ENCODE measurements at places on chromosomes 3 and 15.
A peak's percentile ranks its signal among the peaks of the same experiment; 100 is the strongest.

- DNase-seq, result no peak
Observed at GRCh38 chr3:71346061-71346460, 237.5 kb downstream of the FOXP1 start.

DNA sequence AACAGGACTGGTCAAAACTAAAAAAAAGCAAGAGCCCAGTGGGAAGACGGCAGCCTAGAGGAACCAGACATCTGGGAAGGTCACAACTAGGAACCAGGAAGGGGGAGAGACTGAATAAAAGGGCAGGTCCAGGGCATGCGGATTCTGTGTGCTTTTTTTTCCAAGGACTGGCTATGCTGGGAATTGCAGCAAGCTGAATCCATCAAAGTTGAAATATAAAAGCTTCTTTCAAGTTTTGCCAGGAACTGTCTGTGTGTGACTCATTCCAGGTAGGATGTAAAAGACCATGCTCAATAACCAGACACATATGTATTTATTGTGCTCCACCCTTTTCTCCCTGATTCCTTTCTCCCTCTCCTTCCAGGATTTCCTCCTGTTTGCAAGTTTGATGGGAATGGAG, 47.9 kb upstream of the CCDC80 start:
- no peak for DNase-seq

GRCh38 chr3:130659911-130660310, 86.7 kb downstream of the PIK3R4 start:
- DNase-seq, result no peak

DNA sequence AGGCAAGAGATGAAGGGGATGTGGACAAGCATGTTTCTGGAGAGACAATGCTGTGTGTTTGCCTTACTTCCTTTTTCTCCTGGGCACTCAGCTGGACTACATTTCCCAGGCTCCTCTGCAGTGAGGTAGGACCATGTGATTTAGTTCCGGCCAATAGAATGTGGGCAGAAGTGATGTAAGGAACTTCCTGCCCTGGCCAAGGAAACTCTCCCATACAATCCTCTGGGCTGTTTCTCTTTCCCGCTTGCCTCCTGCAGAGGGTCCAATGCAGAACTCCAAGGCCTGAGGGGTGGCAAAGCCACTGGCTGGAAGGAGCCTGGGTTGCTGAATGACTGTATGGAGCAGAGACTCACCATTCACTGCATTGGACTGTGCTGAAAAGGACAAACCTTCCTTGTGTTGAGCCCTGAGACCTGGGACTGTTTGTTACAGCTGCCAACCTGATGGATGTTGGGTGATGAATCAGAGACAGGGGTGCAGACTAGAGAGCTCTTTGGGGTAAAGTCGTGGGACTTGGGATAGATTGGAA, 82.7 kb upstream of the SLC6A6 start:
- no peak for DNase-seq

- peak; percentile 67 for DNase-seq
Observed at GRCh38 chr3:138833899-138834595, 681 bp downstream of the PIK3CB start.

DNA sequence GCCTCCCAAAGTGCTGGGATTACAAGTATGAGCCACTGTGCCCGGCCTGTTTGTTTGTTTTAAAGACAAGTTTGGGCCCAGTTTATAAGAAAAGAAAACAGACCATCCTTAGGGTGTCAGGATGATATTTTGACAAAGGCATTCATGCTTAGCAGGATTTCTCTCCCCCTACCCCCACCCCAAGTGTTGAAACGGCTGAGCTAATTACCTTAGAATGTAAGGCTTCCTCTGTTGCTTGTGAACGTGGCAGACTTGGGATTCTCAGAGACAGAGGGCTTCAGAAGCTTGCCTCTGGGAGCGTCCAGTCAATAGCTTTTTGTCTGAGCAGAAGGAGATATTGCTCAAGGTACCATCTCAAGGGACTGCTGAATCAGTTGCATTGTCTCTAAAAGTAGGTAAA, 24.0 kb downstream of the FLNB start:
- DNase-seq, result no peak

DNA sequence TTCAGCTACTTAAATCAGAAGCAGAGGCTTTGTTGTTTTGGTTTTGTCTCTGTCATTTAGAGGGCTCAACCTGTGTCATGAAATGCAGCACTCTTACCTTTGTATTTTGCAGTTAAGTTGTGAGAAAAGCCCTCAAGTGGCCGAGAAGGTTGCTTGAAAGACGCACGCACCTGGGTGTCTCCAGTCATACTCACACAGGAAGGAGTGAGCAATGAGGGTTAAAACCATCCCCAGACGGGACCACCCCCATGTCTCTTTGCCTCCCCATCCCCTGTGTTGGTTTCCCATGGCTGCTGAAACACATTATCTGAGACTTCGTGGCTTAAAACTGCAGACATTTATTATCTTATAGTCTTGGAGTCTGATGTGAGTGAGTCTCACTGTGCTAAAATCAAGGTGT, 376.1 kb upstream of the CFAP20DC start:
- DNase-seq, result no peak

DNA sequence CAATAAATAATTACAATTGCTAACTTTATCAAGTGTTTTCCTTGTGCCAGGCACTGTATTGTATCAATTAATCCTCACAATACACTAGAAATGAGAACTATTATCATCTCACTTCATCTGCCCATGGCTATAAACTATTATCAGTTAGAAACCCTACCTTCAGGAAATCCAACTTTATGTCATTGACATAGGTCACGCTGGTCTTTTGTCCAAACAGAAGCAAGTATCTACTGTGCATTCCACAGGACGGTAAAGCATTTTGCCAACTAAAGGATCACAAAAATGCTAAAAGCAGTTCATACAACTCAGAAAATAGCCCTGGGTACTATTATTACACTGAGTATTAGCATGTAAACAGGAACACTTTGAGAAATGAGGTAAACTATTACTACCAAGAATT, 9.6 kb downstream of the DENND6A start:
- no peak for DNase-seq

DNA sequence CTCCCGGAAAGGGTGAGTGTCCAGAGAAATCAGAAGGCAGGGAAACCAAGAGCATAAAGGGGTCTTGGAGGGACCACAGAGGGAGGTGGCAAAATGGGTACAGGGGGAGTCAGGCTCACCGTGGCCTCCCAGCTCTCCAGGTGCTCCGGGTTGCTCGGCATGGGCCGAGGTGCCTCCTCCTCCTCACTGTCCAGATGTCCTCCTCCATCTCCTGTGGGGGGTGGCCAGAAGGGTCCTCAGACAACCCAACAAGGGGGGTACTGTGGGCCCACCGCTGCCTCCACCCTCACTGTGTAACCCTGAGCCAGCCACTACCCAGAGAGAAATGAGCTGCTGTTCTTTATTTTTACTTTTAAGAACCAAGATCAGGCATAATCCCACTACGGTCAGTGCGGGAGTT, 30.4 kb upstream of the OR4F6 start:
- no peak for DNase-seq

GRCh38 chr3:156050918-156051317, 69.5 kb upstream of the KCNAB1 start:
- no peak for DNase-seq

DNA sequence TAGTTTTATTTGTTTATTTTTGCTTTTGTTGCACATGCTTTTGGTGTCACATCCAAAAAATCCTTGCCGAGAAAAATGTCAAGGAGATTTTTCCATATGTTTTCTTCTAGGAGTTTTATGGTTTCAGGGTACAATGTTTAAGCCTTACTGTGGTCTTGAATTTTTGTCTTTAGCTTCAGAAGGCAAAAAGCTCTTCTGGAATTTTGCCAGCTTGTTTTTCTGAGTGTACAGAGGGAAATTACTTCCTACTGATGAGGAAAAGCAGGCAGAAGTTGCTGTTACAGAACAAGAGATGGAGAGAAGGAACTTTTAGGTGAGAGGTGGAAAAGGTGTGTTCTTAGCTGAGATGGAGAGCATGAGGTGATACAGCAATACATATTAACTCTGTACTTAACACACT, 59.6 kb downstream of the UBE2E2 start:
- no peak for DNase-seq

DNA sequence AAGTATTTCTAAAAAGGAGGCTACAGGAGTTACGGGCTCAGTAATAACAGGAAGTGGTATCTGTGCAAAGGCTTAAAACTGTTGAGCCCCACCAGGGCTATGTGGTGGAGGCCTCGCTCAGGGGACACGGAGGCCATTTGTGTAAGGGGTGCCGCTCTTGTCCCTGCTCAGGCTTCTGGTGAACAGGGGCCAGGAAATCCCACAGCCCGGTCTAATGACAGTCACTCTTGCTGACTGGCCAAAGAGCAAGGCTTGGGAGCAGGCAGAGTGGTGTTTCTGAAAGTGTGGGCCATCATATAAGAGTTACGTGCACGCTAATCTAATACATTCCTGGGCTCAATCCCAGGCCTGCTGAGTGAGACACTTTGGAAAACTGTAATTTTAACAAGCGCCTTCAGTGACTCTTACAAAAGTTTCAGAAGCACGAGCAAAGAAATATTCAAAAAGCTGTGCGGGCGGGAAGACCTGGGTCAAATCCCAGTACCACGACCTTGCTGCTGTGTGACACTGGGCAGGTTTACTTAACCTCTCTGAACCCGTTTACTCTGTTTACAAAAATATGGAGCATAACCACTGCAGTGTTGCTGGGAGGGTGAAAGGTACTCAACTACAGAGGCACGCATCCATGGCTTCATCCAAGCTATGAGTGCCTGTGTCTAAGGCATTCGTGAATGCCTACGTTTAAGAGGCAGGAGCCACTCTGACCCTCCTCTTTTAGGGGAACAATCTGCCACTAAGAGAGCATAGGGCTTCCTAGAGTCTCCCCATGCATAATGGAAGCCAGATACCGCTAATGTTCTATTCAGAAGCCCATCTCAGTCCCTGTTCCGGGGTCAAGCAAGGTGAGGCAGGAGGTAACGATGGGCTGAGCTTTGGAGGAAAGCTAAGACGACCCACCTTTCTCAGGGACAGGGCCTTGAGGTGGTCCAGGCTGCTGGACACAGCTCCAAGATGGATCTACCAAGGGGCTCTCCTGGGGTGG, 2.0 kb downstream of the ATP10A start:
- no peak for DNase-seq

- DNase-seq, result no peak
Observed at GRCh38 chr3:82475306-82475705, 713.9 kb upstream of the GBE1 start.

GRCh38 chr15:42696626-42697025, 40.3 kb downstream of the CDAN1 start:
- DNase-seq, result no peak

DNA sequence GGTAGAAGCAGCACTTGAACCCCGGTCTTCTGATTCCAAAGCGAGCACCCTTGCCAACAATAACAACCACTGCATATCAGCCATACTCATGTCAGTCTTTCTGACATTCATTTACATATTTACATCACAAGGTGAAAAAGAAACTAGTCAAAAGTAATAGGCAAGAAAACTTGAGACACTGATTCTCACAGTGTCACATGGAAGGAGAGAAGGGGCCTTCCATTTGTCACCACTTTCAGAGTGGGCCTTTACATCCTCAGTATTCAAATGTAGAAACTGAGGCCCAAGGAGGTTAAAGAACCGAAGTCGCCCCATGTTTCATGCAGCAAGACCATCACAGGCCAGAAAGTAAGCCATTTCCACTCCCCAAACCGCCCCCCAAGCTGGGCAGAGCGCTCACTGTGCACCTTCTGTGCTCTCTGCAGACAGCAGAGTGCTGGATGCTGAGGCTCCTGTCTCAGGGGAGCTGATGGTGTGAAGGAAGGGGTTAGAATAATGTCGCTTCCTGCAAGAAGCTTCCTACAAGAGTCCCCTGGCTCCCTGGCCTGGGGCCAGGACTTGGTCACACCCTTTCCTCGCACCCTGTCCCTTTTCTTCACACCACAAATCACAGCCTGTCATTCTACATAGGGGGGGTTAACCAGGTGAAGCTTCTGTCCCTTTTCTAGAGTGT, 260.1 kb downstream of the UACA start:
- DNase-seq, result no peak

GRCh38 chr3:178381971-178382448, 154.2 kb upstream of the KCNMB2 start:
- DNase-seq, result no peak

DNA sequence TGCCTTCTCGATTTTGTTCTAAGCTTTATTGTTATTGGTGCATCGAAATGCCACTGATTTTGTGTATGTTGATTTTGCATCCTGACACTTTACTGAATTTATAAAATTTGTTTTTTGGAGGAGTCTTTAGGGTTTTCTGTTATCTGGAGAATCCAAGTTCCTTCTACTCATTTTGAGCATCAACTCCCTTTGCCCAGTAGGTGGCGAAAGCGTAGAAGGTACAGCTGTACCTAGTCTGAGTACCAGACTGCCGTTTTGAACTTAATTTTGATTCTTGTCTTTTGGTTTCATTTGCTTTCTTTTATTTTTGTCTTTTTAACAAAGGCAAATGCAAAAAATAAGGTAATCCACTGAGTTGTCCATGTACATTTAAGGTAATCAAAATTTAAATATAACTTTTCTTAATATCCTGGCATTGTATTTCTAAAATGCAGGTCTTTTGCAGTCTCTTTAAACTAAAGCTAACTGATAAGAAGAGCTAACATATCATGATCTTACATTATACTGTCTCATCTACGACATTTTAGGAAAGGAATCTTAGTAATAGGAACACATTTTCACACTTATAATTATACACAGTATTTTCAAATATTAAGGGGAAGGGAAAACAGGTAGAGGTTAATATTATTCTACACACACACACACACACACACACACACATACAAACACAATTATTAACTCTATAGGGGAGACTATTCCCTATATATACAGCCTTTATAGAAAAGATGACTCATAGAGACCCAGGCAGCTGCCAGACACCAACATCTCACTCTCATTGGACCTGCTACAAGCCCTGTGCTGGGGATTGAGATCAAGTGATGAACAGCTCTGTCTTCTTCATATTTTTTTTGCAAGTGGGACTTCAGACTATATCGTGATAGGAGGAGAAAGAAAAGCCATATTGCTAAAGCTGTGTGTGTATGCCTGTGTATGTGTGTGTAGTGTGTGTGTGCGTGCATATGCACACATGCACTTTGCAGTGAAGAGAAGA, 71.8 kb downstream of the SYNPR start:
- no peak for DNase-seq

DNA sequence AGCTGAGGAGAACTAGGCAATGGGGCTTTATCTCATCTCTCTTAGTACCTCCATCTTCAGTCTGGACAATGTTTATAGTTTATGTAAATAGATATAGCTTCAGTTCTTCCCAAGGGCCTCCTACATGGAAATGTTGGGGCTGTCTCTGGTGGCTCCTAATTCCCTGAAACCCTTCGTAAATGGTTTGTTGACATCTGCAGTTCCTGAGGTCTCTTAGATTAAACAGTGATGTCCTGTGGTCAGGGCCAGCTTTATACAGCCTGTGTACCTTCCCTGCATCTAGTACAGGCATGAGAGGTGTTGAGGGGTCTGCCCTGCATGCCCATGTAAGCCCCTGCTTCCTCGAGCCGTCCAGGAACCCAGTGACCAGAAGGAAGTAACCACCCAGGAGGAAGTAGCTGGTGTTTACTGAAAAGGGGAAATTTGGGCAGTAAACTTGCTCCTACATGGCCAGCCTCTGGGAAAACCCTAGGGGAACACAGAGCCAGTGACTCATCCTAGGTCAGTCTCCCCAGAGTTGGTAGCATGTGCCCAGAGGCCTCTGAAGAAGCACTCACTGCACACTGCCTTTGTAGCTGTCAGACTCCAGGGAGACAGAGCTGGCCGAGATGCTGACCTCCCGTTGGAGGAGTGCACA, 4.7 kb upstream of the TBC1D2B start:
- DNase-seq, result no peak

Data from RWPE2 (cell line).